ENCODE measurements at places on chromosomes 5 and 9.

GRCh38 chr9:13485068-13485596, 205.6 kb upstream of the MPDZ start:
- no peak for DNase-seq

GRCh38 chr9:95409650-95410426, 92.3 kb upstream of the FANCC start:
- no peak for DNase-seq

DNA sequence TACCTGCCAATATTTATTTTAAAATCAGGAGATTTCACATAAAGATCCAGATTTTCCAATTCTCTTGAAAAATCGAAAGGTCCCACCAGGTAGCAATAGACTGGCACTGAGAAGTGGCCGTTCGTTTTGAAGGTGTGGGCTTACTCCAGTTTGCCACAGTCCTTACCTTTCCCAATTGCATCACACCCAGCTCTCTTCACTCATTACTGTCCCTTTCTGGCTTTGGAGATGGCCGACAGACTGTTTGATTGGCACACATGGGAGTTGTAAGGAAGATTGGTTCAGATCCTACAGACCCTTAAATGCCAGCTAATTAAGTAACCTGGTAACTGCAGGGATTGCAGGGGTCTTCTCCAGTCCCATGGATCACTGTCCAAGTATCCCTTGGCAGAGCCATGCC, 68.7 kb upstream of the LARP1 start:
- DNase-seq, result no peak

GRCh38 chr5:143472576-143472975, 69.1 kb upstream of the NR3C1 start:
- no peak for DNase-seq

DNA sequence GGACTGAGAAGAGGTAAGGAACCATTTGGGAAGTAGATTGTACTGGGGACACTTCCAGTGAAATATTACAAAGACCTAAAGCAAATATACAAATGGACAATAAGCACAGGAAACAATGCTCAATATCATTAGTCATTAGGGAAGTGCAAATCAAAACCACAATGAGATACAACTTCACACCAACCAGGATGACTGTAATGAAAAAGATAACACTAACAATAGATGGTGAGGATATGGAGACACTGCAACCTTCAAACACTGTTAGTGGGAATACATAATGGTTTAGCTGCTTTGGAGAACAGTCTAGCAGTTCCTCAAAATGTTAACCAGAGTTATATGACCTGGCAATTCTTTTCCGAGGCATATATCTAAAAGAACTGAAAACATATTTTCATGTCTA, 149.7 kb downstream of the TRPM3 start:
- no peak for DNase-seq

DNA sequence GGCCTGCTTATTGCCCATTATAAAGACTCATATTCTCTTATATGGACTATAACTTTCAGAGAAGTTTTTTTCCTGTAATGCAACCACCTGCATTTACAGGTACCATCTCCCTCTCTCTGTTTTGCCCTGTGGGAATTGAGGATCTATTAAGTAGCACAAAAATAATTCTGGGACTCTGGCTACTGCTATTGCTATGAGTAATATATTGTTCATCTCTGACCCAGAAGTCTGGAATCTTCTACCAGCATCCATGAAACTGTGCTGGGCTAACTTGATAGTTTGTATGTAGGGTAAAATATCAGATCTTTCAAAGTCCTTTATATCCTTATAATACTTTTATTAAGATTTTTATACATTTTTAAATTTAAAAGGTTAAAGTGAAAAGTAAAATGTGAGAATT, 607.2 kb downstream of the EFNA5 start:
- no peak for DNase-seq

DNA sequence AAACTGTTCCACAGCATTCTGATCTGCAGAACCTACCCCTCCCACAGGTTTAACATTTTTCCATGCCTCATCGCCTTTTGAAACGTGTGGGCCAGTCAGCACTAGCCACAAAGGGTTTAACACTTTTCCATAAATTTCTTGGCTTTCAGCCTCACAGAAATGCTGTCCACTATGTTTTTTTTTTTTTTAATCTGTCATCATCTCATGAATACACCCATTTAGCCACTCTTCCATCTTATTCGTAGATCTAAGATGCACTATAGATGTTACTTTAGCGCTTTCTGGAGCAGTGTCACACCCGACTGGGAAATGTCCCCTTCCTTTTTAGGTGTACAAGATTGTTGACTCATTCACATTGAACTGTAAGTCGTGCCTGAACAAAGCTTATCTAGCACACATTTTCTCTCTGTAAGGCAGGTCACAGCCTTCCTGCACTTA, 62.3 kb downstream of the GCNT1 start:
- no peak for DNase-seq
